ENCODE measurements at places on chromosomes 3 and 15.

- DNase-seq = no peak
Measured at GRCh38 chr3:3082234-3082924, 27.8 kb downstream of the IL5RA start.

- peak; percentile 77 for DNase-seq
Measured at GRCh38 chr3:52005571-52005986, 9.9 kb upstream of the RPL29 start.

- no peak for DNase-seq
Measured at GRCh38 chr3:127253491-127253890, 34.4 kb downstream of the PRR20G start.

DNA sequence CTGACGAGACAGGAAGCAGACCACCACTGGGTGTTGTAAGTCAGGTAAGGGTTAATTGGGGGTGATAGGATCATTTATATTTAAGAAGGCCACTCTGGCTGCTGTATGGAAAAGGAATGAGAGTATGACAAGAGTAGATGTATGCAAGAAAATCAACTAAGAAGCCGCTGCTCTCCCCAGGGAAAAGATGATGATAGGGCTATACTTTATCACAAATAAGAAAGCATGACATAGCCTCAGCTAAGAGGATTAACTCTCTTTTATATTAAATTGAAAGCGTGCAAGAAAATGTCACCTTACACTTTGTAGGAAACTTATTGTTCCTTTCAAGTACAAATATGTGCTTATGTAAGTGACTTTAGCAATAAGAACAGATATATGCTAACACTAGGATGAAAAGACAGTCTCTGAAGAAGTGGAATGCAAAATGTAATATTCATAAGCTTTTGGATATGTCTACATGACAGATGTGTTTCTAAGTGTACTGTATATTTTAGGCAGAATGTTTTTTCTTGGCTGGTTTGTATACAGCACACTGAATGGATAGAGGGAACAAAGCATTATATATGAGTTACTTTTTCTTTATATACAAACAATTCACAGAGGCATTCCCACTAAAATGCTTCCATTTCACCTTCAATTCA is 8.7 kb upstream of the NDUFB4 start:
- DNase-seq = no peak

GRCh38 chr15:72110355-72110754 is 7.6 kb downstream of the MYO9A start:
- peak; percentile 64 for DNase-seq

GRCh38 chr3:59605318-59605717 is 555.5 kb upstream of the CFAP20DC start:
- DNase-seq = no peak

- peak; percentile 4 for DNase-seq
Measured at GRCh38 chr3:10445561-10446175, 59.7 kb downstream of the ATP2B2 start.

- DNase-seq = no peak
Measured at GRCh38 chr15:76204109-76204845, 107.0 kb downstream of the ETFA start.

DNA sequence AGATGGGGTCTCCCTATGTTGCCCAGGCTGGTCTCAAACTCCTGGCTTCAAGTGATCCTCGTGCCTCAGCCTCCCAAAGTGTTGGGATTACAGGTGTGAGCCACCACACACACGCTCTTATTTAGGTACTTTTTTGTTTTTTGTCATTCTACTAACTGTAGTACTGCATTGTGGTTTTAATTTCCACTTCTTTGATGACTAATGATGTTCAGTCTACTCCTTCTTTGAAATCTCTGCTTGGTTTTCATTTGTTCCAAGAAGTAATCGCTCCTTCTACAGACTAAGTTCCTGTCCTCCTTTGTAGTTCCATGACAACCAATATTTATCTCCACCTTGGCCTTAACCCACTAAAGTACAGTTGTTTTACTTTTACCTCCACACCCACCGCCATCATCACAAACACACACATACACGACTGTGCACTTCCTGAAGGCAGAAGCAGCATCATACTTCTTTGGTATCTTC is 529 bp upstream of the DLEC1 start:
- no peak for DNase-seq

DNA sequence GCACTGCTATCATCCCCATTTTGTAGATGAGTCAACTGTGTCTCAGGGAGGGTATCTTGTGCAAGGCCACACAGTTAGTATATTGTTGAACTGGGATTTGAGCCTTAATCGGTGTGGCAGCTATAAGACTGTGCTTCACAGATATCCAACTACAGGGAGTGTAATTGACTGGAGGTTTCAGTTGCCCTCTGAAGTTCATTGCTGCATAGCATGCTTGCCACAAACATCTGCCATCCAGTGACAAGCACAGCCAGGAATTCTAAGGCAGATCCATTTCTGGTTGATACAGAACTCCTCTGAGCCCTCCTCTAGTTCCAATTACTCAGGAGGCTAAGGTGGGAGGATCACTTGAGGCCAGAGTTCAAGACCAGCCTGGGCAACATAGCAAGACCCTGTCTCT is 16.4 kb downstream of the FSD2 start:
- DNase-seq = no peak

DNA sequence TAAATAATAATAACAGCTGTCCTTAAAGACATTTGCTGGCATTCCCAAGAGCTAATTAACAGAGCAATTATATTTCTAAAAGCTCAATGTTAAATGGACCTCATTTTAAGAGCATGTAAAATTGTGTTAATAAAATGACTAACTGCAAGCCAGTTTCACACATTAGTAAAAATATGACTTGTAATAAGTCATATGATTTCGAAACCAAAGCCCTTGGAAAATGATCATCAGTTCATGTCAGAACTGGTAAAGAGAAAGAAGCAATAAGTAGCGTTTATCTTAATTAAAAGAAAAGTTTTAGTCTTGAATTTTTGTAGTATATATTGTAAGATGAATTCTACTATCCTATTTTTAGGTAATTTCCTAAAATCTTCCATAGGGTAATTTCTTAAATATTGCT is 310.7 kb downstream of the CNTN3 start:
- DNase-seq = no peak

DNA sequence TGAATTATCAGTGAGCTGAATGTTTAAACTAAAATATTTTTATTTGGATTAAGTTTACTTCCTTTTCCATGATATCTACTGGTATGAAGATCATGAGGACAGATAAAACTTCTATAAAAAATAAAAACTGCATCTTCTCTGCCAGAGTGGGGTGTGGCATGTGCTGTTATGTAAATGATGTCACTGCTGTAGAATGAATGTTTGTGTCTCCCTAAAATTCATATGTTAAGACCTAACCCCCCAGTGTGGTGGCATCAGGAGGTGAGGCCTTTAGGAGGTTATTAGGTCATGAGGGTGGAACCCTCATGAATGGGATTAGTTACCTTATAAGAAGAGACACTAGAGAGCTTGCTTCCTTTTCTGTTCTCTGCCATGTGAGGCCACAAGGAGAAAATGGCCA is 178.7 kb upstream of the DPH6 start:
- no peak for DNase-seq

DNA sequence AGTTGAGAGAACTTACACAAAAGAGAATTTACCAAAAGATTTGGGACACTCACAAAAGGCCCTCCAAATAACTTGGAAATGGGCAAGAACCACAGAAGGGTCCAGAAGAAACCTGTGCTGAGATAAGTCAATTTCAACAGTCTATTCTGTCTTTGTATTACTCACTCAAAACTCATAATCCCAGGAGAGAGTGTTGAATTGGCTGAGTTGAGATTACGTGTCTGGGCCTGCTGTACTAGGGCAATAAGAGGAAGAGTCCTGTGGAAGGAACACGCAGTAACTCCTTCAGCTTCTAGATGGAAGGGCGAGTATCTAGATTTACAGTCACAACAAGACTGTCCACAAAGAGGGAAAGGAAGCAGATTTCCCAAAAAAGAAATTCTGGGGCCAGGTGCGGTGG is 42.5 kb upstream of the DYNC1LI1 start:
- no peak for DNase-seq

DNA sequence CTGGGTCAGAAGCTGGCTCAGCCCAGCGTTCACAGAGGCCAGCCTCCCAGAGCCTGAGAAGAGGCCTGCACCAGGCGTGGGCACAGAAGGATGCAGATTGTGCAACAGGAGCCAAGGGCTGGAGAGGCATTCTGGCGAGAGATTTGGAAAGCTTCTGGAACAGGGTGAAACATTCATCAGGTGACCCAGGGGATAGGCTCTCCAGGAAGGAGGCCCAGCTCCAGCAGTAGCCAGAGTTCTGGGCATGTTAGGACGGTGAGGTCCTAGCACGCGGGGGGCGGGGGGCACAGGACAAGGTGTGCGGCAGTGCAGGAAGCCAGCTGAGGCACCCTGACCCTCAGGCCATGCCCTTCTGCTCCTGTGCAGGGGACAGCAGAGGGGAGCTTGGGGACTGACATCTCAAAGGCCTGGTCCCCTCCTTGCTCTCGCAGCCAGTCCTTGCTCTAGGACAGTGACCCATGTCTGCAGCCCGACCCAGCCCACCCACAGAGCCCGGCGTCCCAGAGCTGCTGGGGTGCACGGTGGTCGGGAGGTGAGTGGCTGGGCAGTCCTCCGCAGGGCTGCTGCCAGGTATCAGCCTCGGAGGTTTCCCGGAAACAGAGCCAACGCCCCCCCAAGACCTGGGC is 111.7 kb upstream of the KLF13 start:
- peak; percentile 86 for DNase-seq

- DNase-seq = no peak
Measured at GRCh38 chr15:25175789-25176615, 221.2 kb downstream of the SNRPN start.

GRCh38 chr3:105950881-105951600 is 82.2 kb upstream of the CBLB start:
- no peak for DNase-seq

DNA sequence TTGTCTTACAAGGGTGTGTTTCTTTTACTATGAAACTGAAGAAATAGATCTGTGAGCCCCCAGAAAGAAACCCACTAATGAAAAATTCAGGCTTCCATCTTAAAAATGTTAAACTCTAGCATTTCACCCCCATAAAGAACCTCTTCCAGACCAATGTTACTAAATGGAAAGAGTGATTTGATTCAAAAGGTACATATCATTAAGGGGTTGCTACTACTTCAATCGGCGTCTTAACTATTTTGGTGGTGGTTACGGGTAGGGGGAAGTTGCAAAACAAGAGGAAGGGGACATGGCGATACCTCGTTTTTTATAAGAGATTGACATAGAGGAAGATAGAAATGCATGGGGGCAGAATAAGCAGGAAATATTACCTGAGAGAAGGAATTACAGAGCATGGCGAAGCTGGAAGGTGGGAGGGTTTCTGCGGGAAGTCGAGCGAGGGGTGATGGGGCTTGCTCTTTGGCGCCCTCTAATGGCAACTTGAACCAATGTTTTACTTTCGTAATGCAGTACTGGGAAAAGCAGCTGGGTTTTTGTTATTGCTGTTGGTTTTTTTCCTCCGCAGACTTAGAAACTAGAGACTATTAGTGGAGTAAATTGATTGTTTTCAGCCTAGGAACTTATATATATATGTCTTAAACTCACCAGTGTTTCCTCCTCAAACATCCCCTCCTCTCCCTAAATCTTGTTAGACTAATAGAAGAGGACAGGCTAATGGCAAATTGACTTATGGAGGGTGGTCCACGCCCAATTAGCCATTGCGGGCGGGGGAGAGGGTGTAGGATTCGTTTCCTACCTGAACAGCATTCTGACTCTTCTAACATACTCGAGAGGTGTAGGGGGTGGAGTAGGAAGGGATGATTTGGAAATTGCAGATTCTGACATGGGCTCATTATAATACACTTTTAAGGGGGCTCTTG is 11.3 kb upstream of the SOX2 start:
- DNase-seq = peak; percentile 65

DNA sequence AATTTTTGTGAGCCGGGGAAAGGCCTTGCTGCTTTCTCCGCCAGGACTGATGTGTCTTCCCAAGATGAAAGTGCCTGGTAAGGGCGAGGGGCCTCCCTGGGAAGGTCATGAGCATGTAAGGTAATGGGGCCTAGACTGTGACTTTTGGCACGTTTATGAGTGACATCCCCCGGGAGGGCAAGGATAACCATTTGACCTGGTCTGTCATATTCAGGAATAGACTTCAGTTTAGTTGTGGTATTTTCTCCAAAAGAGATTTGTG is 631 bp upstream of the CNBP start:
- no peak for DNase-seq

GRCh38 chr15:75171408-75171807 is 30.3 kb upstream of the C15orf39 start:
- DNase-seq = peak; percentile 63

GRCh38 chr3:190456770-190457169 is 7.1 kb upstream of the TMEM207 start:
- DNase-seq = no peak

DNA sequence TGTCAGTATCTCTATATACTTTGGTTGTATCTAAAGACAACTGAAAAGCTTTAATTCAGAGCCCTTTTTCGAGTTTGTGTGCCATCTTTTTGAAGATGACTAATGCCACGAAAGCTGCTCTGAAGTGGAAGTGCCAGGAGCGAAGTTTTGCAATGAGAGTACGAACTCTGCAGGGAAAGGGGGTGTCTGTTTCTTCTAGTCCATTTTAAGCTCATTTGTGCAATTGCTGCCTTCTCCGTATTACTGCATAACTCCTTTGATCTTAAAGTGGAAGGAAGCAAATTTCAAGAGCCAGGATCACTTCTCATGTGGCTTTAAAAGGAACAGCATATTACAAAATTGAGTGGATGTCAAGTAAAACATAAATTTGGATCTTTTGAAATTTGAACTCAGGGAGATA is 245.3 kb downstream of the FEZF2 start:
- no peak for DNase-seq

GRCh38 chr15:31457161-31457560 is 130.5 kb downstream of the KLF13 start:
- DNase-seq = no peak

- no peak for DNase-seq
Measured at GRCh38 chr3:83769791-83770663, 1188.8 kb upstream of the CADM2 start.

DNA sequence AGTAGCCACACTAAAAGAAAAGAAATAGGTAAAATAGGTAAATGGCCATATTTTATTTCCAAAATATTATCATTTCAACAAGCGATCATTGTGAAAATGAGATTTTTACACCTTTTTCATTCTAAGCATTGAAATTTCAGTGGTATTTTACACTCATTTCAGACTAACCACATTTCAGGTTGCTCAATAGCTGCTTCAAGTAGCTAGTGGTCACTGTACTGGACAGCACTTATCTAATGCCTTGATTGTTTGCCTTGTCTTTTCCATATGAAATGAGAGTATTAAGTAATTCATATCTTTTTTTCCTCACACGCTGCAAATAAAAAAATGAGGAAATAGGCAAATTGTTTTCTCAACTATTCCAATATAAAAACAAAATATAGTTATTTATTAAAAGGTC is 332.8 kb downstream of the NLGN1 start:
- peak; percentile 47 for DNase-seq

- DNase-seq = peak; percentile 48
Measured at GRCh38 chr3:67329358-67329757, 325.1 kb downstream of the SUCLG2 start.

All from renal cortical epithelial cell (primary cell).